ENCODE measurements at places on chromosomes 6 and 20.

- no peak for DNase-seq
These were observed 22.8 kb downstream of the PANK2 start for GRCh38 chr20:3911956-3912355.

DNA sequence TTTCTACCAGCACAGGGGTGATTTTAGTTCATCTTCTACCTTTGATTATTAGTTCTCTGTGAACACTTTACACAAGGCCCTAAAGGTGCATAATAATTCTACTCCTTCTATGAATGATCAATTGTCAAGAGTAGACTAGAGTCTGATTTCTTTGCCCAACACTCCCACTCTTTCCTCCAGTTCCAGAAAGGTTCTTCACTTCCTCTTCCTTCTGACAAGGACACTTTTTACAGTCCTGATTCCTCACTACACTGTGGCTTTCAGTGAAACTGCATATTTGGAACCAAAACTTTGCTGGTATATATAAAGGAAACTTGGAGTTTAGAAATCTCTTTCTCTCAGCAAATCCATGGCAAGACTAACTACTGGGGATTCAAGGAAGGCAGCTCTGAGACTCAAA lies 10.6 kb upstream of the RSPO3 start:
- no peak for DNase-seq

DNA sequence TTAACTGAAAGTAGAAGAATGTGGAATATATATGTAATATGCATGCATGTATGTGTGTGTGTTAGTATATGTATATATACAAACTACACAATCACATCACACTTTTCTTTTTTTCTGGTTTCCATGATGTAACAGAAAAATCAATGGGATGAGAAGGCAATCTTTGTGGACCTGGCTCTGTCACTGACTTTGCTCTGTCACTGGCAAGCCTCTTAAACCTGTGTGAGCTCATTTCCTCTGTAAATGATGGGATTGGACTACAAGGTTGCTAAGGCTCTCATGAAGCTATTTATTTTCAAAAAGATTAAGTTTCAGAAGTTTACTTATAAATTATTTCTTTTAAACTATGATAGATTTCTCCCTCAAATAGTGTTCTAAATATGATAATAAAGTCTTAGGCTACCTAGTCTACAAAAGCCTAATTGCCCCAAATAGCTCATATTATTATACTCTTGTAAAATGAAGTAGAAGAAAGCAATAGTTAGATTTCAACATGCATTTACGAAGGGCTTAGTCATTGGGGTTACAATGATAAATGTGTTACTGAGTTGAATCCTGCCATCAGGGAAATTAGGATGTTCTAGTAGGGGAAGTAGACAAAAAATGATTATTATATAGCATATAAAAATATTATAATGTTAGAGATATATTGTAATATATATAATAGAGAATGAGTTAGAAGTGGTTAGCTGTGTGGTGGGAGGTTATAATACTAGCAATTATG lies 129.3 kb downstream of the AFG1L start:
- no peak for DNase-seq

DNA sequence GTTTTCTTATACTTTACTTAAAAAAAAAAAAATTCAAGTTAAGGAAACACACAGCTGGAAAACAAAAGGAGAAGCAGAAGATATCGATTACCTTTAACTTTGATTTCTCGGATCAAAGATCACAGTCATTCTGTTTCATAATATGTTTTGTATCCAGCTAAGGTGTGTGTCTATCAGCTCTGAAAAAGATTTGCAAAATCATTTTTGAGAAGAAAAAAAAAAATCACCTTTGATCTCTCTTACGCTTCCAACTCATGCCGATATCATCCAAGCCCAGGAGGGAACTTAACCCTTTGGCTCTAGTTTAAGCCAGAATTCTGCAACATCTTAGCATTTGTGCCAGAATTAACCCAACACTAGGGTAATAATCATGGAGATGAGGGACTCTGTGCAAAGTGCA lies 144.0 kb downstream of the NFATC2 start:
- no peak for DNase-seq

DNA sequence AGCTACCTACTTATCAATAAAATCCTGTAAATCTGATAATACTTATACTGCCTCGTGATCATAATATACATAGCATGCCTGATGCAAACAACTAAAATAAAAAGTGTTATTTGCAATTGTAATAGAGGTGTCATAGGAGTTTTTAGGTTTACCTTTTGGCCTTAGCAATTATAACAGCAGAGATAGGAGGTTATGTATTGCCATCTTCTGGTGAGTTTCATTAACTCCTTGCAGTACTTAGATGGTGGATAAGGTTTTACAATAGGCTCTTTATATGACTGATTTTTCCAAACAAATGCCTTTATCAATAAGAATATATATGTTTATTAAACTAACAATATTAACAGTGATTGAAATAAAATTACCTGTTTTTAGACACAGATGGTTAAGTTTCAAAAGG lies 27.8 kb upstream of the MYCT1 start:
- DNase-seq = no peak

Measured in femur (tissue), 1 donor.